NCI-H460 (cell line): ENCODE measurements at places on chromosomes 6 and 20.
A peak's percentile ranks its signal among the peaks of the same experiment; 100 is the strongest.

GRCh38 chr6:20134613-20135012, 77.7 kb downstream of the MBOAT1 start:
- no peak for DNase-seq

GRCh38 chr20:21398109-21399004, 1.0 kb upstream of the NKX2-4 start:
- DNase-seq, result no peak

DNA sequence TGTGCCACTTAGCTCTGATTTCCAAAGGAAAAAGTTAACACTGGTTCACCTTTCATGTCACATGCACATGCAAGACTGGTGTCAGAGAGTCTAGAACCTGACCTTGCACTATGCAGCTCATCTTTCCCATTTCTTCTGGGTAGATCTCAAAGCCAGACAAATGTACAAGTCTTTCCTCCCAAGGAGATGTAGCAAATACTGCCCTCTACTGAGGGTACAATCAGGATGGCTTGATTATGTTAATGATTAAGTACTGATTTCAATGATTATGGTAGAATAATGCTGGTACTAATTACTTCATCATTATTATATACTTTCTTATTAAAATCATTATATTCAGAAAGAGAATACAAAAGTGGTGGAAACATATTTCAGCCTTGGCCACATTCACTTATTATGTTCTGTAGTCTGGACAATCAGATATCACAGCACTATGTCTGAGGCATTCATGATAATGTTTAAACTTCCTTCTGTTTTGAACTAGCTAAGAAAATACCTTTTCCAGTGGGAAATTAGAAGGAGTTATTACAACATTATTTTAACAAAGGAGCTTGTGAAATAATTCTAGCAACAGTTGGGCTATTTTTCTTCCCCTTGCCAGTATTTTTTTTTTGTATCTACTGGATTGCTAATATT, 68.5 kb upstream of the FOXO3 start:
- DNase-seq, result peak; percentile 35

GRCh38 chr6:106609699-106610098, 19.6 kb downstream of the RTN4IP1 start:
- no peak for DNase-seq

DNA sequence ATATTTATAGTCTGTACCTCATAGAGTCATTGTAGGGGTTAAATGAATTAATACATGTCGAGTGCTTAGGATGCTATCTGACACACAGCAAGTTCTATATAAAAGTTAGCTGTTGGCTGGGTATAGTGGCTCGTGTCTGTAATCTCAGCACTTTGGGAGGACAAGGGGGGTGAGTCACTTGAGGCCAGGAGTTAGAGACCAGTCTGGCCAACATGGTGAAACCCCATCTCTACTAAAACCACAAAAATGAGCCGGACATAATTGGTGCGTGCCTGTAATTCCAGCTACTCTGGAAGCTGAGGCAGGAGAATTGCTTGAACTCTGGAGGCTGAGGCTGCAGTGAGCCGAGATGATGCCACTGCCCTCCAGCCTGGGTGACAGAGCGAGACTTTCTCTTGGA, 222.9 kb downstream of the UBE3D start:
- DNase-seq, result no peak

GRCh38 chr20:21575167-21575566, 61.3 kb upstream of the NKX2-2 start:
- no peak for DNase-seq

DNA sequence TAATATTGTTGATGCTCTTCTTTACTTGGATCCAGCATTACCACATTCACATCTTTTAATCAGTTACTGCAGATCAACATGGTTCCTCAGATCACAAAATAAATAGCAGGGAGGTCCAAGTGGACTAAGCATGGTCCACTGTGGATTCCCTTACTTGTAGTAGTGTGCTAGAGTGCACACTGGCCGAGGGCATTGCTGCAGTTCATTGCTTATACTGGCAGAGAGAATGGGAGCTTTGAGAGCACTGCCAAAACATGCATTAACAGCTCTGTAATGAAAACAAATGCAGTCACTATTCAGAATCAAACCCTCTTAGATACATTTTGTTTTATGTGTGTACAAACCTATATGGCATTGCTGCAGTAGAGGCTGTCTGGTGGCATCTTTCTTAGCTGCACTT, 471.5 kb downstream of the CD109 start:
- no peak for DNase-seq

GRCh38 chr6:25133568-25133967, 145.6 kb upstream of the CARMIL1 start:
- DNase-seq, result no peak

GRCh38 chr6:150967910-150968309, 102.4 kb downstream of the MTHFD1L start:
- DNase-seq, result no peak

- DNase-seq, result no peak
Measured at GRCh38 chr6:157143171-157143889, 180.0 kb downstream of the TMEM242 start.

GRCh38 chr6:32116674-32117073, 7.5 kb upstream of the TNXB start:
- DNase-seq, result no peak

DNA sequence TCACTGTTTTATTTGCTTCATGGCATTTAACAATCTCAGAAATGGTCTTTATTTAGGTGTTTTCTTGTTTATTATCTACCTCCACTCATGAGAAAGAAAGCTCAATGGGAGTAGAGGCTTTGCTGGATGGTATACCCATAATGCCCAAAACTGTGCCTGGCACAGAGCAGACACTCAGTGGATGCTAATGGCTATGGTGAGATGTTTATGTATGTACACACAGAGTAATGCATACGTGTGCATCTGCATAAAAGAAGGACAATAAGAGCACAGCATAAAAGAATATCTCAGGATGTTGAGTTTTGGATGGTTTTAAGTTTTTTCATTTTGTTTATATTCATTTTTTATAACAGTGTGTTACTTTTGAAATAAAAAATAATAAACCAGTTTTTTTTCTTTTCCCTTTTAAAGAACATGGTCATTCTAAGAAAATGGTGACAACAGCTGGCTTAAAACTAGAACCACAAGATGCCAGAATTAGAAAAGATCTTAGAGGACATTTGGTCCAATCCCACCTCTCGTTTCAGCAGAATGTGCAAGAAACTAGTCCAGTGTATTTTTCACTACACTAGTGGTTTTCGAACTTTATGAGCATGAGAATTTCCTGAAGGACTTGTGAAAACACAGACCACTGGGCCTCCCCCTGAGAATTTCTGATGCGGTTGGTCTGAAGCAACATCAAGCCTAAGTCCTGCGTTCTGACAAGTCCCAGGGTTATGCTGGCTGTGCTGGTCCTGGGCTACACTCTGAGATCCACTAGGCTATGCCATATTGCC, 131.9 kb downstream of the FYN start:
- no peak for DNase-seq

GRCh38 chr6:167662881-167663205, 163.9 kb upstream of the AFDN start:
- DNase-seq, result no peak

- no peak for DNase-seq
Measured at GRCh38 chr6:149503276-149503675, 18.5 kb upstream of the ZC3H12D start.

DNA sequence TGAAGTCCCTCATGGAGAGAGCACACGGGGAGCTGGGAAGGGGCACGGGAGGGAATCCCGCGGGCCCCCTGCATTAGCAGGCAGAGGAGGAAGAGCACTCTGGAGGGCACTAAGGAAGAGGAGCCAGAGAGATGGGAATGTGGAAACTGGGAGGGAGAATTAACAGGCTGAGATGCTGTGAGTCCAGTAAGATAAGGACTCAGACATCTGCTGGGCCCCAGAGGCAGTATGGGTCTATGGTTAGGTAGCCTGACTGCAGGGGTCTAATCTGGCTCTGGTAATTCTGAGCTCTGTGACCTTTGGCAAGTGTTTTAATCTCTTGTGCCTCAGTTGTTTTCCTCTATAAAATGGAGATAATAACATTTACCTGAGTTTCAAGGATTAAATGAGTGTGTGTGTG, 15.7 kb upstream of the SRSF3 start:
- no peak for DNase-seq

- no peak for DNase-seq
Measured at GRCh38 chr6:108796875-108797274, 51.3 kb upstream of the ARMC2 start.

DNA sequence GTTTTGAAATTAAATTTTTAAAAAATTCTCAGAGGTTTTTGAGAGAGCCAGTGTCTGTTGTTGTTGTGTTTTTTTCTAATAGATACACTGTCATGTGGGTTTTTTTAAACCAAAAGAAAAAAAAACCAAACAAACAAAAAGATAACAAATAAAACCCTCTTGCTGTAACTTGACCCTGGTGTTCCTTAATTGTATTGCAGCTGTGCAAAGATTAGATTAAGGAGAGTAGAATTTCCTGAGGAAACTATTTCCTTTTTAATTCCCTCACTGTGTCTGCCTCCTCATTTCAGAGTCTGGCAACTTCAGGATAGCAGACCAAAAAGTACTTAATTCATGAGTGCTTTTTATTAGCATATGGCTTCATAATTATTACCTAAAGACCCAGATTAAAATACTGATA, 281.9 kb downstream of the EPM2A start:
- DNase-seq, result no peak

- DNase-seq, result no peak
Measured at GRCh38 chr6:111688331-111688730, 82.7 kb upstream of the TRAF3IP2 start.

DNA sequence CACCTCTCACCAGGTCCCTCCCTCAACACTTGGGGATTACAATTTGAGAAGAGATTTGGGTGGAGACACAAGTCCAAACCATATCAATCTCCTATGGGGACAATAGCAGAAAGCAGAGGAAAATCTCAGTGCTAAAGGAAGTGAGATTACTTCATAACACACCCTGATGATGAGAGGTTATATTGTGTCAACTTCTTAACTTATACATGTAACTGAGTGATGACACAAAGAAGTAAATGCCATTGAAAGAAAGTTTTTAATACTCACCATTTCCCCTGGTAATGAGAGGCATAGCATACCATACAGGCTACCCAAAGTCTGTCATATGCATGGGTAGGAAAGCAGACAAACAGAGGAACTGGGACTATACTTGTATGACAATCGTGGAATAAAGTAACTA, 137.2 kb downstream of the MMUT start:
- DNase-seq, result no peak

DNA sequence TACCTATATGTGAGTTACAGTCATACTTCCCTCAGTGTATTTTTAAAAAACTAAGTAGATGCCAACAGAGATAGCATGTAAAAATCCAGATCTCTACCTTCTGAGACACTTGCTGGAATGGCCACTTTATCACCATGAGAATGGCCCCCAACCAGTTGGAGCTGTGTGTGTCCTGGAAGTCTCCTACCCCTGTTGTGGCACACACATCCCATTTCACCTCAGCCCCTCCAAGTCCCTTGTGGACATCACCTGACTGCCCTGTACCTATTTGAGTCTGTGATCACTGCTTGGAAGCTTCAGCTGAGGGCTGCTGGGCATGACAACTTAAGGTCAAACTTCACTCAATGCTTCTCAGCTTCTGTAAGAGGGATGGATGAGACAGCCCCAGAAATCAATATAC, 24.1 kb downstream of the MOCS1 start:
- no peak for DNase-seq

GRCh38 chr6:158257425-158257759, 54.9 kb upstream of the TULP4 start:
- DNase-seq, result no peak

DNA sequence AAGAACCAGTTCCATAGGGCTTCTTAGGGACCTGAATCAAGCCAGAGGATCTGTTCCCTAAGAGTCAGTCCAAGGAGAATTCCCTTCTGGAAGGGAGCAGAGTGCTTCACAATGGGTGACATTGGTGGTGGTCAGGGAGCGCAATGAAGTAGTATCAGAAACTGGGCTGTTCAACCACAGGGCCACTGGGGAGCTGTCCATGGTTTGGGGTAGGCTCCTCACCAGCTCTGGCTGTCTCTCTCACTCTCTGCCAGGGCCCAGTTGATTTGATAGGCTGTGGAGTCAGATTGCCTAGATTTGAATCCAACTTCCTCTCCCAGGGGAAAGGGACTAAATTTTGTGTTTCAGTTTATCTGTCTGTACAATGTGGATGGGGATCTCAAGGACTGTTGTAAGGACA, 36.7 kb upstream of the CHD6 start:
- DNase-seq, result no peak

DNA sequence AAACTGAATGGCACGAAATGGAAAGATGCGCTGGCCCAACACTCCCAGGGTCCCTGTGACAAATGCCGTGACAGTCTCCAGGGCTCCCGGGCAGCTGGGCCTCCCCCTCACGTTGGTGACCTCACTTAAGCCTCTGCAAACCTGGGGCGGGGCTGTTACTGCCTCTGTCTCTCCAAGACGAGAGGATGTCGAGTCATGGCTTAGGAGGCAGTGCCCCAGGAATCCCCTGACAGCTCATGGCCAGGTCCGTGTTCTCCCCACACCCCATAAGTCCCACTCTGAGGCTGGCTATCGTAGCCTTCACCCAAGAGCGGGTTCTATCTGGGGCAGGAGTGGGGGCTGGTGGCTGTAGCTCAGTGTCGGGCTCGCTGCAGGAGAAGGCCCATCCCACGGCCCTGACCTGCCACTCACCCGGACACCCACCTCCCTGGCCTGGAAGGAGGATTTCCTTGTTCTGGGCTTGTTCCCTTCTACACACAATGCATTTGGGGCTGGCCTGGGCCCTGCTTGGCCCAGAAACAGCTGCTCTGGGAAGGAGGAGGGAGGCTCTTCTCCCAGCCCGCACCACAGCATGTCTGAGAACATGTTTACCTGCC, 5.6 kb upstream of the RPS21 start:
- no peak for DNase-seq

- DNase-seq, result no peak
Measured at GRCh38 chr6:20708367-20709124, 174.3 kb downstream of the CDKAL1 start.

GRCh38 chr6:166613027-166613426, 14.0 kb downstream of the RPS6KA2 start:
- DNase-seq, result no peak

DNA sequence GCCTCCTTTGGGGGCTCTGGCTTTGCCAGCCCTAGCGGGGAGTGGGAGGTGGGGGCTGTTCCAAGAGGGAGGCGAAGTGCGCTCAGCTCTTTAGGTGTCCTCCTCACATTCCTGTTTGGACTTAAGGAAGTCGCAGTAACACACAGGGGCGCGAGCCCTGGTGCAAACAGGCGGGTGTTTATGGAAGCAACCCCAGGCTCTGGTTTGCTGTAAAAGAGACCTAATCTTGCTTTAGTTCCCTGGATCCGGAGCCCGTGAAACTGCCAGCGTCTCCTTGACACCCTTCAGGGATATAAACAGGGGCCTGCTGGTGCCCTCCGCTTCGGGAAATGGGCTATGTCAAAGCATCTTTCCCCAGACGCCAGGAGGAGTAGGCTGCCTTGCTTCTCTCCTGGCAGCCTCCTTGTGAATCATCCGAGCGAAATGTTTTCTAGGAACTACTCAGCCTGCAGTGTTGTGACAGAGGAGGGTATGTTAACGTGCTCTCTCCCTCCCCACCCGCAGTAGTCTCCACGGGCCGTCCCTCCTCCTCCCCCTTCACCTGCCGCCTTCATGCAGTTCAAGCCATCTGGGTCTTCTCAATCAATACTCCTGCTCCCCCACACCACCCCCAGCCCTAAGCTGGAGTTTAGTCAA, 168.0 kb upstream of the LRFN2 start:
- no peak for DNase-seq
